ENCODE measurements at places on chromosomes 12 and 14.
A peak's percentile ranks its signal among the peaks of the same experiment; 100 is the strongest.

- no peak for DNase-seq
Measured at GRCh38 chr12:52033446-52034140, 17.6 kb upstream of the NR4A1 start.

DNA sequence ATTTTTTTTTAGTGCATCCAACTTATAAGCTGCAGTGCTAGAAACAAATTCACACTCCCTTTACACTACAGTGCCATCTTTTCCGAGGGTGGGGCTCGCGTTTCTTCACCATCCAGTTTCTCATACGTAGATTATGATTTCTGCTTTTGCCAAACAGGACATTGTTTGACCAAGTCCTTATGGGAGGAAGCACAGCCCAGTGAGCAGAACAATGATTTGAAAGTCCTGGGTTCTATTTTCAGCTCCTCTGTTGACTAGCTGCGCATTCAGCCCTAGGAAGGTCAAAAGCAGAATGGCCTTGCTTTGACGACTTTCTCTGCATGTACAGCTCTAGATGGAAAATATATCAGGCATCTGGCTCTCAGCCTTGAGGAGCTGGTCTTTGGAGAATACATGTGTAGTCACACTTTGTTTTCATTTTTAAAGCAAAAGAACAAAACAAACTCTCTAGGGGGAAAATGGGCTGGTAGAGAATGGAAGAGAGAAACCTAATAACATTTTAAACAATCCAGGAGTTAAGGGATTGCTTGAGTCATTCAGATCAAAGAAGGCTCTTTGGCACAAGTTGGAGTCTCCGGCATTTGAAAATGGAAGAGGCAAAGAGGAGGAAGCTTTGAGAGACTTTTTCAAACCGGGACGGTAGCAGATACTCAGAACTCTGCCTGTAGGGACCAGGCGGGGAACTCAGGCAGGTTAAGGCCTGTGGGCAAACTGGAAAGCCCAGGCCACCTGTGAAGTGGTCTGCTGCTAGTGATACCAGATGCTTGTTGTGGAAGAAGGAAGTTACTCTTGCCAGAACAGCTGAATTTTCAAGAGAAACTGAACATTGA, 257.3 kb upstream of the PLEKHG7 start:
- DNase-seq: no peak

DNA sequence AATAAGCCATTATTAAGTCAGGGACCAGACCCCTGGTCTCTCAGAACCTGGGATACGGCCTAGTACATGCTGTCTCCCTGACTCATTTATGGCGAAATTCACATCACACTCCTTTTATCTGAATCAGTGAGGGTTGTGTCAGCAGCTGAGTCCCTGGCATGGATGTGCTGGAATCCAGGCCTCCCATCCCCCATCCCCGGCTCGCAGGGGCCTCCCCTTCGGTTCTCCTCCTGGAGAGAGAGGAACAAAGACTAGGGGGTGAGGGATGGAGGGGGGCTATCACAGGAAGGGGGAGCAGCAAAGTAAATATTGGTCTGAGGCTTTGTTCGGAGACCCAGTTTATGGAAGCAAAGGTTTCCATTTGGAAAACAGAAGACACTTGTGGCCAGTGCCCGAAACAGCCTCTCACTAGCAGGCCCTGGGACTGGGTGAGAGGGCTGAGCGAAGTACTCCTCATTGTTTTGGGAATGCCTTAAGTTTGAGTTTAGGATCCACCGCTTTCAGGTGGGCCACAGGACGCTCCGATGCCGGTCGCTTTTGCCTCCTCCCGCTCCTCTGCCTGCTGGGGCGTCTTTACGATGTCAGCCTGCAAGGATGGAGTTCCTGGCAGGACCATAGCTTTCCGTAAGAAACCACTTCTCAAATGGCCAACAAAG, 145.0 kb downstream of the PRKCH start:
- DNase-seq: no peak

DNA sequence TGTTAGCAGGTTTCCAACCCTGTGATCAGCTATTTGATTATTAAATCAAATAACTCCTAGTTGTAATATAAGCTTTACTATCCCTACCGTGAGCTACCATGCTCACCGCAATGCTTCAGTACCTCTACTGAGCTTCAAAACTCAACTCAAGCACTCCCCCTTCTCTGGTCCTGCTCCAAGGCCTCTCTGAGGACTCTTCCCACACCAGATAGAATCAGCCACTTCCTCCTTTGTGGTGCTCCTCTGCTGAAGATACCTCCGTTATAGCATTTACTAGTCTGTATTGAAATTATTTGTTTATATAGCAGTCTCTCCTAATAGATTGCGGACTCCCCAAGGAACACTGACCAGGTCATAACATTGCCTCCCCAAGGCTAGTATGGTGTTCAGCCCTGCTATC, 17.5 kb downstream of the AREL1 start:
- no peak for DNase-seq

- no peak for DNase-seq
Measured at GRCh38 chr12:70736351-70737133, 99.3 kb upstream of the PTPRB start.

GRCh38 chr12:124694846-124695497, 127.6 kb upstream of the NCOR2 start:
- DNase-seq: no peak

DNA sequence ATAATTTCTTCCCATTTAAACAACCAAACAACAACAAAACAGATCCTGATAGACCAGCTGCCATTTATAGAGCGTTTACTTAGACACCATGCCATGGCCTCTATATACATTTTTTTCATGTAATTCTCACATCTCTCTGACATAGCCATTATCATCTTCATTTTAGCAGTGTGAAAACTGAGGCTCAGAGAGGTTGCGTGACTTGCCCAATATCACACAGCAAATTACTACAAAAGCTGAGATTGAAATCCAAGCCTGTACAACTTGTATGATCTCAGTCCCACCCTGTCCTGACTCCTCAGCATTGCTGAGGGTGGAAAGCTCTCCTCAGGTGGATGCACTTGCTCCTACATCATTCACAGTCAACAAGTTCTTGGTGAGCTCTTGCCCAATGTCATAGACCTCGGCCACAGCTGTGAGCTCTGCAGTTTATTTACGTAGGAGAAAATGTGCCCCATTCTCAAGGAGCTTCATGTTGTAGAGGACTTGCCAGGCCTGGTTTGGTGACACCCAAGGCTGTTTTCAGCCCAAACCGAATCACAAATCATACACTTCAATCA, 55.5 kb downstream of the CRACR2A start:
- no peak for DNase-seq

GRCh38 chr12:132152953-132153352, 8.7 kb downstream of the NOC4L start:
- no peak for DNase-seq

DNA sequence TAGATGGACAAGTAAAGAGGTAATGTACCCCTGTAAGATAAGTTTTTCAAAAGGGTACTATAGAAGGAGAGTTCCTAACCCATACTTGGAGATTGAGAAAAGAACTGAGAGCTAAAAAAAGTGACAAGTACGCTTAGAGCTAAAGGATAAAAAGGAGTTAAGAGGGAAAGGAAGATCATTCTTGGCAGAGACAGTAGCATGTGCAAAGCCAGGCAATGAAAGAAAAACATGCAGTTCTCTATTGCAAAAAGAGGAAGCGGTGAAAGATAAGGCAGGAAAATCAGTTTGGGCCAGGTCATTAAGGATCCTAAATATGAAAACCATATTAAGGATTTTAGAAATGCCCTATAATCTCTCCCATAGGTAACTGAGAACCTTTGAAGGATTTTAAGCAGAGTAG, 500.4 kb upstream of the GARIN6 start:
- no peak for DNase-seq

GRCh38 chr14:95197551-95197950, 40.2 kb upstream of the DICER1 start:
- no peak for DNase-seq

DNA sequence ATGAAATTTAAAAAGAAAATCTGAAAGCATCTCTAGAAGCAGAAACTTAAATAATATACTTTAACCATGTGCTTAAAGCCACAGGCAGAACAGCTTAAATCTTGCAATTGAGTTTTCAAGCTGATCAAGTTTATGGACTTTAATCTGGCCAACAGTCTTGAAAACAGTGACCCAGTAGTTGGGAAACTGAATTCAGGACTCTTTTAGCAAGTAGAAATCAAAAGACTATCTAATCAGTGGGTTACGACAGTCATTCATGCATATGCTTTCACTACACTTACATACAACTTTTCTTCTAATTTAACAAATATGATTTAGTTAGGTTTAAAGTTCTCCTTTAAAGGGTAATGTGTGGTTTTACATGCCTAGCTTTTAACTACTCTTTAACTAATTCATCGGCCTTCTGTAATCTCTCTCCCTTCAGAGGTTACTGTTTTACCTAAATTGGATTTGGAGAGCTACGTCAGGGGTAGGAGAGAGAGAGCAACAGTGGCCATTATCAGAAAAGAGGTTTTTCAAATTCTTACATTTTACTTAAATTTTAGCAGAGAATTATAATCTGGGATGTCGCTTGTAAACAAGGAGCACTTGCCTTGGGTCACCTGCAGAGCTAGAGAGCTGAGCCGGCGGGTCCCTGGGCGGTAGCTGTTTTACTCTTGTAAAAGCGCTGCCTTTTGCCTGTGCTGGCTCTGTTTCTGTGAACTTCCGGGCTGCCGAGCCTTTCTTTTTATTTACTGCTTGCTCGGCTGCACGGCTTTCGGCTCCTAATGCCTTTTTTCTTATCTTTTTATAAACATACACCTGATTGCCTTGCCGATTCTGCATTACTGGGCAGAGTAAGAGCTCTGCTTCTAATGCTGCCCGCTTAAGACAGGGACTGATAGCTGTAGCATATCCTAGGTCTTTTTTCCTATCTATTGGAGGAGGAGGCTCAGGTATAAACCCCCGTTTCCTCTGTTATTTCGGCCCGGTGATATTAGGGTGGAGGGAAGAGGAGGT, 17.4 kb upstream of the LYZ start:
- no peak for DNase-seq

- no peak for DNase-seq
Measured at GRCh38 chr14:94282991-94283723, 9.9 kb downstream of the SERPINA10 start.

GRCh38 chr14:99230208-99231151, 41.5 kb downstream of the BCL11B start:
- DNase-seq: no peak

GRCh38 chr12:104412681-104413080, 44.1 kb upstream of the CHST11 start:
- DNase-seq: no peak

GRCh38 chr12:64781280-64782190, 22.3 kb upstream of the GNS start:
- DNase-seq: no peak

DNA sequence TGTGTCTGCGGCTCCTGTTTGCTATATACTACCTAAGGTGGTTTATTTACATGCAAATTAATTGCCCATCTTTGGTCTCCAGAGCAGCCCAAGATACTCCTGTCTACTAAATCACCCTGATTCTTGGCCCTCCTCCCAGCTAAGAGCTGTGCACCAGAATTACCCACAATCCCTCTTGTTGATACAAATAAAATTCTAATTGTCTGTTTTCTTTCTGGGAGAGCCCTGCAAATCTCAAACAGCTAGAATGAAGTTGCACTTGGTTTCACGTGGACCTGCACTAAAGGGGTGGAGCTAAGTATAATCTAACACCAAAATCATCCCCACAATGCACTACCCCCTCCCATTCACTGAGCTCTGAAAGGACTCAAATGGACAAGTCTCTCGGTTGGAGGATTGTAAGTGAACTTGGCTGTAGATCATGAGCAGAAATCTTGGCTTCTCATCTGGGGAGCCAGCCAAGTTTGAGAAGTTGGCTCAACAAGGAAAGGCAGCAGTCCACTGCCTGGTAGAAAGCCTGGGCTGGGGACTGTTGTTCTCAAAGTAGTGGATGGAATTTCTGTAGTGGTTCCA, 6.6 kb downstream of the MAX start:
- DNase-seq: peak; percentile 38

- no peak for DNase-seq
Measured at GRCh38 chr14:65631040-65631439, 218.5 kb downstream of the FUT8 start.

DNA sequence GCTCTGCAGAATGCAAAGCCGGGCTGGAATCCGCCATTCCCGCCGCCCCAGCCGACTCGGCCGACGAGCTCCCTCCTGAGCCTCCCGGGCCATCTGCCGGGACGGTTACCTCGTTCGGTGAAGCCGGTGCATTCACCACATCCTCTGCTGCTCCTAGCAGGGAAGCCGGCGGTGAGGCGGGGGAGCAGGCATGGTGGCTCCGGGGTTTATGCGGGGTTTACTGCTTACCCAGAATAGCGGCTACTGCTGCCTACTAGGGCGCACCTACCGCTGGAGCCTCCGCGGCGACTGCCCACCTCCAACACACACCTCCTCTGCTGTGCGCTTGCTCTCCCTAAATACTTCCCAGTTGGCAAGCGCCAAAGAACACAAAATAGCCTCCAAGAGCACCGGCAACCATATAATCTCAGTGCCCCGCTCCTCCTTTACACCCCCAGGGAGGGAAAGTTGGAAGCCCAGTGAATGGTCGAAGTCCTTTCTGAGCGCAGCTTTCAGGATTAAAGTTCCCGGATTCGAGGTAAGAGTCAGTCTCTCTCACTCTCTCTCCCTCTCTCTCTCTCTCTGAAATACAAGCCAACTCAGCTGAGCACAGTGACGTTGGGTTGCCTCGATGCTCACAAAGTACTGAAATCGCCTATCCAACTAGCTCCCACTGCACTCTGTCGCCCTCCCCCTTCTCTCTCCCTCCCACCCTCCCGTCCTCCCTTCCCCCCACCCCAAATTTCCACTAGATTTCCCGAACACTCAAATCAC, at the start of gene TBX5:
TBX5 (minus strand) TSS at position 626 of the 753 bp plus-strand sequence. CDS start 2,246 bp downstream, outside the sequence.
- no peak for DNase-seq

- no peak for DNase-seq
Measured at GRCh38 chr12:131828671-131829355, 620 bp downstream of the MMP17 start.

- DNase-seq: no peak
Measured at GRCh38 chr12:7486512-7486911, 17.1 kb downstream of the CD163 start.

- no peak for DNase-seq
Measured at GRCh38 chr12:81203671-81204204, 125.9 kb downstream of the ACSS3 start.

GRCh38 chr14:95496111-95496681, 20.3 kb downstream of the SYNE3 start:
- no peak for DNase-seq

- no peak for DNase-seq
Measured at GRCh38 chr14:72646861-72647528, 246.9 kb downstream of the DPF3 start.

- no peak for DNase-seq
Measured at GRCh38 chr14:37865719-37866549, 270.5 kb downstream of the TTC6 start.
